Large intestine (tissue), 12 donors: ENCODE measurements at places on chromosomes 12 and 14.
A peak's percentile ranks its signal among the peaks of the same experiment; 100 is the strongest.

GRCh38 chr14:104344818-104345620 lies 206.6 kb downstream of the KIF26A start:
- no peak for DNase-seq

DNA sequence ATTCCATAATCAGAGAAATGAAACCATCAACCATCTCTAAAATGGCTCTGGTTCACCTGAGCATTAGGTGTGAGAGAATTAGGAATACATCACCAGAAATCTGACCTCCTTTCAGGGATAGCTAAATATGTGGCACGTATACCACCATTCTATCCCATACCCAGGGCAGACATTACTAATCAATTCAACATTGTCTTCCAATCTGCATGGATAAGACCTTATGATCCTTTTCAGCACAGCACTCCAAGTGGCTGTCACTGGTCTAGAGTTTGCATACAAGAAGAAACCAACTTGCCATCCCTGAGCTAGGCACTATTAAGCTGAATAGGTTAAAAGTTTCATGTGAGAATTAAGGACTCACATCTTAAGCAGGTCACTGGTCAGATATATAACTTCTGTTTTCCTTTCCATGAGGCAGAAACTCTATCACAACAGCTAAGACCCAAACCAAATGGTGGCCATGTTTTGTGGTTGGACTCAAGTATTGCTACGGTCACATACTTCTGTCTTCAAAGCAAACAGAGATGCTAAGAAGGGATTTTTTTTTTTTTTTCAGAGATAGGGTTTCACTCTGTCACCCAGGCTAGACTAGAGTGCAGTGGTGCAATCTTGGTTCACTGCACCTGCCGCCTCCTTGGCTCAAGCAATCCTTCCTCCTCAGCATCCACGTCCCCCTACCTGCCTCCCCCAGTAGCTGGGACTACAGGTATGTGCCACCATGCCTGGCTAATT lies 249.0 kb downstream of the DPF3 start:
- no peak for DNase-seq

GRCh38 chr12:27781680-27782079 lies 1.6 kb upstream of the MANSC4 start:
- no peak for DNase-seq

GRCh38 chr14:79730196-79730595 lies 481.1 kb downstream of the DIO2 start:
- DNase-seq, result no peak

DNA sequence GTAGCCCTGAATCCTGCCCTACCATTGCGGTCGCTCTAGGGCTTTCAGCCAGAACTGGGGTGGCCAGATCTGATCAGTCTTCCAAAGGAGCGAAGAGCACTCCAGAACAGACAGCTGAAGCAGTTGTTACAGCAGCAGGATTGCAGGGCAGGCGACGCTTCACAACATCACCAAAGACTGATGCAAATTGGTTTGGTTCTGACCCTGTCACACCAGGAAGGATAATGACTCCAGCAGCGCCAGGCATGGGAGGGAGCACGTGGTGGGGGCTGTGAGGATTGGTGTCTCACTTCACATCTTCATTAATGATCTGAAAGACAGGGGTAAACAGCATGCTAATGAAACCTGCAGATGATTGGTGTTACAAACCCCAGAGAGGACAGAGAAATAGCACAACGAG lies 30.6 kb upstream of the VSX2 start:
- DNase-seq, result no peak

GRCh38 chr12:6871052-6871957 lies 1.8 kb downstream of the SPSB2 start:
- DNase-seq, result peak; percentile 80
